ENCODE measurements at places on chromosomes 7 and 10.

DNA sequence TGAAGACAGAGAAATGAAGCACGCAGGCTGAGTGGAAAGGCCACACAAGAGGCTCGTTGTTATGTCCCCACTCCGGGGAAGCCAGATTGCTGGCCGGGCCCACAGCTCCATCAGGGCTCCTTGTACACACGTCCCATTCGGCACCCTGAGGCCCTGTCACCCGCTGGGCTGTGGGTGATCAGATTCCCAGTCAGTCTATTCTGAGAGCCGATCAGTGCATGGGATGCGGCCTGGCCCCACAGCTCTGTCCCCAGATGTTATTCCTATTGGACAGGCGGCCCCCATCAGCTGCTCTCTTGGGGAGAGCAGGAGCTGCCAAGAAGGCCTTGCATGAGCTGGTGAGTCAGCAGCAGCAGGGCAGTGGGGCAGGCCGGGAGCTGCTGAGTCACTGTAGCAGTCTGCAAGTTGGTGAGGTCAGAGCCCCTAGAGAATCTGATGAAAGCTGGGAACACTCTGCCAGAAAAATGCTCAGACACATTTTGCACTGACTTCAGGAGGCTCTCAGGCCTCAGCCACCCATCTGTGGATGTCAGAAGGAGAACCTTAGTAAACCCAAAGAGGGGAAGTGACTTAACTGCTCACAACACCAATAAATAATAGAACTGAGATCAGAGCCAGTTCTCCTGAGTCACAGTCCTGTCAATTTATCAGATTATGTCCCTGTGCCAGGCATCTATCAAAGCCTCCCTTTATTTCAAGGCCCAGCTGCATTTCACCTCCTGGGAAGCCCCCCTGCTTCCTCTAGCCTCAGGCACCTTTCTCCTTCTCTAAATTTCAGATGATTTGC lies 9.4 kb upstream of the PSAP start:
- peak overlapping the region; percentile 35 for H3K27ac ChIP-seq
- peak; percentile 76 for DNase-seq
- no peak overlapping the region for H3K4me3 ChIP-seq
- no peaks in the 10 kb centered on the region for H3K36me3 ChIP-seq

DNA sequence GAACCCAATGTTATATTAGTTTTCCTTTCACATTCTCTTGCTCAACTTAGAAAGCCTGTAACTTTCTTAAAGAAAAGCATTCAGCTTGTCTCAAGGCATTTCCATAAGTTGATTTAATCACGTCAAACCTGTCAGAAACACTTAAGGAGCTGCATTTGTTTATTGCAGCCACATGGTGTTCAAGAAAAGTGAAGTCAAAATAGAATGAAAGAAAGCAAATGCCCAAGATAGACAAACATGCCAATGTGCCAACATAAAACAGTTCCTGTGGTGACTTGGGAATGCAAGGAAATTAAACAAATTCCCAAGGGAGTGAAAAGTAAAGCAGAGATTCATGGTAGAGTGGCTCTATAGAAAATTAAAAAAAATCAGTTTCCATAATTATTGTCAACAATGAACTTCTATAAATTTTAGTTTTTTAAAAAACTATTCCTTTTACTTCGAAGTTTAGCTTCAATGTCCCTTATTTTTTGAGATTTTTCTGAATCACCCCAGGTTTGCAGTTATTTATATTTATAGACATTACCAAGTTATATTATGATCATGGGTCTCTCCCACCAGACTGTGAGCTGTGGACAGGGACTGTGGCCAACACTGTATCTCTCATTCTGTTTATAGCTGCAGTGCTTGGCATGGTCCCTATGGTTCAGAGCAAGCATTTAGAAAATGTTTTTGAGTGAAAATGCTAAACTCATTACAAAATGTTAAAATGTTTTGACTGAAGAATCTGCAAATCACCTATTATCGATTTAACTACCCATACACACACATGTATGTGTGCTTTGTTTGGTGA lies 887.4 kb downstream of the REEP3 start:
- H3K36me3 ChIP-seq, result no peaks in the 10 kb centered on the region
- no peak for DNase-seq
- no peaks in the 10 kb centered on the region for H3K4me1 ChIP-seq
- H3K27ac ChIP-seq, result no peak overlapping the region
- H3K4me3 ChIP-seq, result no peak overlapping the region

DNA sequence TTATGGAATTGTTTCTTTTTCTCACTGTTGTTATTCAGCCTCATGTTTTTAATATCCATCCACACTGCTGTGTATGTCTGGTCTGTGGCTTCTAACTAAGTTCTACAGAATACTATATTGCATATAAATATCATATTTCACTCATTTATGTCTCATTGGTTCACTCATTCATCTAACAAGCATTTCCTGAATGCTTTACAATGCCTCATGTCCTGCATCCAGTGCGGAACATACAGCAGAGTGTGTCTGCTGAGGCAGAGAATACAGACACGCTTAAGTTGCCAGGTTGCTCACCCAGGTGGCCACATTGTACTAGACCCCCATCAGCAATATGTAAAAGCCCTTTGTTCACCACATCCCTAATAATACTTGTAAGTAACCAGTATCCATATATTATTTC lies 111.8 kb upstream of the CNTNAP2 start:
- H3K36me3 ChIP-seq, result no peaks in the 10 kb centered on the region
- no peaks in the 10 kb centered on the region for H3K27me3 ChIP-seq
- no peak for DNase-seq
- H3K27ac ChIP-seq, result no peak overlapping the region

GRCh38 chr10:18737236-18737635 lies 78.0 kb downstream of the ARL5B start:
- H3K27me3 ChIP-seq, result no peaks in the 10 kb centered on the region
- H3K27ac ChIP-seq, result no peak overlapping the region

- no peaks in the 10 kb centered on the region for H3K36me3 ChIP-seq
- H3K4me3 ChIP-seq, result peak within 1 kb of the TSS; percentile 47
- no peak for DNase-seq
- H3K4me1 ChIP-seq, result peaks cover 10% of the 10 kb centered on the region
Measured at GRCh38 chr10:77637532-77638320, at the start of gene KCNMA1. KCNMA1 (minus strand) TSS chr10:77637808.

- H3K4me1 ChIP-seq, result peaks cover 12% of the 10 kb centered on the region
- H3K4me3 ChIP-seq, result no peak overlapping the region
- DNase-seq, result no peak
- H3K27ac ChIP-seq, result no peak overlapping the region
Measured at GRCh38 chr7:66352071-66352470, 146.9 kb downstream of the TPST1 start.
